Bladder microvascular endothelial cell (primary cell): ENCODE measurements at places on chromosomes 2 and 18. TPM values are rescaled to one million over a fixed set of nuclear protein-coding genes. Genes with fewer than 3 reads are reported as not detected.

Gene ZCCHC2
- total RNA-seq, result 21.5 and 21.6 TPM in 2 replicates

Gene DSC1
- total RNA-seq, result not detected in 2 replicates

Gene LONRF2
- under 0.01 TPM in 1 of 2 replicates, not detected in the other for total RNA-seq

Gene SERPINB10
- not detected in 2 replicates for total RNA-seq

Gene ACADL
- total RNA-seq, result not detected in 2 replicates

Gene TCF23
- not detected in 2 replicates for total RNA-seq
